ENCODE measurements at places on chromosomes 16 and 17.

GRCh38 chr17:55453839-55454557 is 32.4 kb upstream of the MMD start:
- no peak for DNase-seq

DNA sequence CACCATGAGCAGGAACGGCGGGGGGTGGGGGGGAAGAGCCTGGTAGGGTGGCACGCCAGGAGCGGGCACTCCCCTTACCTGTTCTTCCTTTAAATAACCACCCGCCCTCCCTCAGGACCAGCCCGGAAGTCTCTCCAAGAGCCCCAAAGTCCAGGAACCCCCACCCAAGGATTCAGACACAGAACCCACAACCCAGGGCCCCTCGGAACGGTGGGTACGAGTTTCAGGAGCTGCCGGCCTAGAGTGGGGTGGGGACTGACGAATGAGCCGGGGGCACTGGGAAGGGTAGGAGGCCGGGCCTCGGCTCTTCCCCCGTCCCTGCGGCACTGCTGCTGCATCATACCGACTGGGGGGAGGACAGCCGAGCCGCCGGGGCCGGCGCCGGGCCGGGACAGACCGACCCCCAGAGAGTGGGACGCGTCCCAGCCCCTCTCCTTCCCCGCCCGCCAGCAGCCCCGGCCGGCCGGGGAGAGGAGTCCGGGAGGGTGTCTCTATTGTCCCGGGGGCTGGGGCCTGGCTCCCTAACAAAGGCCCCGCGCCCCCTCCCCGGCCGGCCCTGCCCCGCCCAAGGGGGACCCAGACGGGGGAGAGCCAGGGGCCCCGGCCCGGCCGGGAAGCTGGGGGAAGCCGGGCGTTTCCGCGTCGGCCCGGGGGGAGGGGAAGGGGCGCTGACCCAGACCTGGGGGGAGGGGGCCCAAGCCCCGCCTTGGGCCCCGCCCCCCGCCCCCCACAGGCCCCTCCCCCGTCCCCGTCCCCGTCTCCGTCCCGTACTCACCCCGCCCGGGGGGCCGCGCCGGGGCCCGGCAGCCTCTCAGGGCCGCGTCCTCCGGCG is 747 bp downstream of the ATXN7L3 start:
- DNase-seq: peak; percentile 63

DNA sequence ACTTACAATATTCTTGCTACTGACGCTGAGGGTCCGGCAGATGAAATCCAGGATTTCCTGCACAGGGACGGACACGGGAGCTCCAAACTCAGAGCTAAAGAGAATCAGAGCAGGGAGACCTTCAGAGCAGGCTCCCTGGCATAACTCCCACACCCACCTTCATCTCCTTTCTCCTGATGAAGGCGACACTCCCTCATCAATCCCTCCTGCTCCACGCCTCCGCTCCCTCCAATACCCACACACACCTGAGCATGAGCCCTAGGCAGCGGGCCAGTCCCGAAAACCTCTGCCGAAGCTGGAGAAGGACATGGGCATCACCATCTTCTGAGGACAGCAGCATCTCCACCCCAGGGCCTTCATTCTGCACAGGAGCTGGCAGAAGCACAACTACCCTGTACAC is 28.1 kb downstream of the PELP1 start:
- DNase-seq: no peak

GRCh38 chr16:29820730-29821642 is 724 bp downstream of the MVP start:
- peak; percentile 39 for DNase-seq

DNA sequence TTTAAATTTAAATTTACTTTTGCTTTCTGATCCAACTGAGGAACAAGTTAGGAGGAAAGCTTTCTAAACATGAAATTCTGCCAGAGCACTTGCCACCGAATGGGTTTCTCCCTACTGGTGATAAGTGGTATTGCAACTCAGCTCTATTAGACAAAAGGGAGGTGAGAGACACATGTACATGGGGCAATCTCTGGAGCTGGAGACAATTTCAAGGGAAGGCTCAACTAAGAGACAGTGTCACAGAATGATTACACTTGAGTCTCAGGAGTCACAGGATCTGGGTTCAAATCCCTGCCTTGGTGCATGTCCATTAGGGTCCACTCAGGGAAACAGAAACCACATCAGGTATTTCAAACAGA is 37.4 kb downstream of the SOCS1 start:
- no peak for DNase-seq

DNA sequence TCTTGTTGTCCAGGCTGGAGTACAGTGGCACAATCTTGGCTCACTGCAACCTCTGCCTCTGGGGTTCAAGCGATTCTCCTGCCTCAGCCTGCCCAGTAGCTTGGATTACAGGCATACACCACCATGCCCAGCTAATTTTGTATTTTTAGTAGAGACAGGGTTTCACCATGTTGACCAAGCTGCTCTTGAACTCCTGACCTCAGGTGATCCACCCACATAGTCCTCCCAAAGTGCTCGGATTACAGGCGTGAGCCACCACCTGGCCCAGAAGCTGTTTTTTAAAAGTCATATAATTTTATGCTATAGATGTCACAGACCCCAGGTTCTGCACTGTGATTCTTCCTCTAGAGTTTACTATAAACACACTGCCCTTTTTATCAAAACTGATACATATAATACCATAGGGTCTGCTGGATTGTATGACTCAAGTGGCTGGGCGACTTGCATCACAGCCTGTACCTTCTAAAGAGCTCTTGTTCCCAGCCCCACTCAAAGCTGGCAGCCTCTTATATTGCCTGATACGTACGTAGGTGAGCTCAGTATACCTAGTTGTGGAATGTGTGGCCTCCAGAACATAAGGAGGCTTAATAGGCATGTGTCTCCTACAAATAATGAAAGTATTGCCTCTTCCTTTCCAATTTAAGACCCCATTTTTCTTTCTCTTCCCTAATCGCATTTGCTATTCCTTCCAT is 295.8 kb downstream of the ZFHX3 start:
- no peak for DNase-seq

GRCh38 chr16:1781758-1782407 is 488 bp downstream of the SPSB3 start:
- DNase-seq: no peak

- no peak for DNase-seq
These were observed 37.1 kb upstream of the COX10 start for GRCh38 chr17:14032234-14032633.

DNA sequence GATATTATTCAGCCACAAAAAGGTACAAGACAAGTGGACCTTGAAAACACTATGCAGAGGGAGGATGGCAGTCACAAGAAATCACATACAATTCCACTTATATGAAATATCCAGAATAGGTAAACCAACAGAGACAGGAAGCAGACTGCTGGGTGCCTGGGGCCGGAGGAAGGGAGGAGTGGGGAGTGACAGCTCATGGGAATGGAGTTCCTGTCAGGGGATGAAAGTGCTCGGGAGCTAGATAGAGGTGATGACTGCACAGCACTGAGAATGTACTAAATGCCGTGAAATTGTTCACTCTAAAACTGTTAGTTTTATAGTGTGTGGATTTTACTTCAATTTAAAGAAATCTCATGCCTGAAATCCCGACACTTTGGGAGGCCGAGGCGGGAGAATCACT is 74.2 kb upstream of the MED9 start:
- no peak for DNase-seq

GRCh38 chr16:71421911-71422310 is 19.9 kb downstream of the TLE7 start:
- peak; percentile 15 for DNase-seq

GRCh38 chr17:8469964-8470363 is 34.3 kb downstream of the NDEL1 start:
- DNase-seq: no peak

- no peak for DNase-seq
These were observed 44.6 kb downstream of the STH start for GRCh38 chr17:46043606-46044005.

DNA sequence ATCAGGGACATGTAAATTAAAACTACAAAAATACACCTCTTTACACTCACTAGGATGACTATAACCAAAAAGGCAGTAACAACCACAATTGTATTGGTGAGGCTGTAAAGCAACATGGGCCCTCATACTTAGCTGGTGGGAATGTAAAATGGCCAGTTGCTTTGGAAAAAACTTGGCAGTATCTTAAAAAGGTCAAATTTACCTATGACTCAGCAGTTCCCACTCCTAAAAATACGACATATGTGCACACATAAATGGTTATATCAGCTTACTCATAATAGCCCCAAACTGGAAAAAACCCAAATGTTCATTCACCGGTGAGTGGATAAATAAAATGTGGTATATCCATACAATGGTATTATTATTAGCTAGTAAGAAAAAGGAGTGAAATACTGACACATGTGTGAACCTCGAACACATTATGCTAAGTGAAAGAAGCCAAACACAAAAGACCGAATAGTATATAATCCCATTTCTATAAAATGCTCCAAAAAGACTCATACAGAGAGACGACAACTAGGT is 391.4 kb downstream of the NPIPA8 start:
- DNase-seq: no peak

DNA sequence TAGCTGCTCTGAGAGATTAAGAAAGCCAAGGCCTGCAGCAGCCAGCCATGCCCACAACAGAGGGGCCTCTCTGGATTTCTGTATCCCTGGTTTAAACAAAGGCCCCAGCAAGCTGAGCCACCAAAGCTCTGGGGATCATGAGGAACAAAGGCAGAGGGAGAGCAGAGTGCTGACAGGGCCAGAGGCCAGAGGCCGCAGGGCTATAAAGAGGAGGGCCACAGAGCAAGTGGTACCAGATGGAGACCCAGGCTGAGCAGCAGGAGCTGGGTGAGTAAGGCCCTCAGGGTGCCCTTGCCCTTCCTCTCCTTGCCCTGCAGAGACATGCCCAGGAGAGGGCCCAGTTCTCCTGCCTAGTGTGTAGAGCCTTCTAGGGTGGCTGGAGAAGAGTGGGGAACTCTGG is at the start of gene CRYBA1:
CRYBA1 (plus strand) TSS at position 232 of the 400 bp plus-strand sequence; CDS start at position 237, 5 bp downstream.
- DNase-seq: no peak

DNA sequence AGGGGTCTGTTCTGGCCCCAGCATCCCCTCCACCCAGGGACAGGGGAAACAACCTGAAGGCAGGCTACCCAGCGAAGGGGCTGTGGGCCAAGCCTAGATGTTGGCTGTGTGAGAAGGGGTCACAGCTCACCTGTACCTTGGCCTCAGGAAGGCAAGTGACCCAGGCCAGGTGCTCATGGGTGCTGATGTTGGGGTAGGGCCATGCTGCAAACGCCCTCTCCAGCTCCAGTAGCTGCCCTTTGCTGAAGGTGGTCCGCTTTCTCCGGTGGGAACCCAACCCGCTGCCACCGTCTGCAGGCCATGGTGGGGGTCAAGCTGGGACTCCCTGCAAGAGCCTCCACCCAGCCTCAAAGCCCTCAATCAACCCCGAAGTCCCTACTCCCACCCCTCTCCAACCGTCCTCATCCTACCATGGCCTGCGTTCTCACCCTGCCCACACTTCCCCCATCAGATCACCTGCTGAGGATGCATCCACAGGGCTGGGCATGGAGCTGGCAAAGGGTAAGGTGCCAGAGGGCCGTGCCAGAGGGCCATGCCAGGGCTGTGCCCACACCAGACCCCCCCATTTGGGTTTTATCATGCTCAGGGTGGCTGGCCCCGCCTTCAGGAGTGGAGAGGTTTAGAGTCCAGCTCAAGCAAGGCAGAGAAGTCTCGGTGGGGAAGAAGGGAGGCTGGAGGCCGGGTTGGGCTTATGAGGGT is at the start of gene SEBOX:
SEBOX (minus strand) TSS at position 535 of the 699 bp plus-strand sequence; CDS start at position 487, 48 bp downstream.
- DNase-seq: no peak

DNA sequence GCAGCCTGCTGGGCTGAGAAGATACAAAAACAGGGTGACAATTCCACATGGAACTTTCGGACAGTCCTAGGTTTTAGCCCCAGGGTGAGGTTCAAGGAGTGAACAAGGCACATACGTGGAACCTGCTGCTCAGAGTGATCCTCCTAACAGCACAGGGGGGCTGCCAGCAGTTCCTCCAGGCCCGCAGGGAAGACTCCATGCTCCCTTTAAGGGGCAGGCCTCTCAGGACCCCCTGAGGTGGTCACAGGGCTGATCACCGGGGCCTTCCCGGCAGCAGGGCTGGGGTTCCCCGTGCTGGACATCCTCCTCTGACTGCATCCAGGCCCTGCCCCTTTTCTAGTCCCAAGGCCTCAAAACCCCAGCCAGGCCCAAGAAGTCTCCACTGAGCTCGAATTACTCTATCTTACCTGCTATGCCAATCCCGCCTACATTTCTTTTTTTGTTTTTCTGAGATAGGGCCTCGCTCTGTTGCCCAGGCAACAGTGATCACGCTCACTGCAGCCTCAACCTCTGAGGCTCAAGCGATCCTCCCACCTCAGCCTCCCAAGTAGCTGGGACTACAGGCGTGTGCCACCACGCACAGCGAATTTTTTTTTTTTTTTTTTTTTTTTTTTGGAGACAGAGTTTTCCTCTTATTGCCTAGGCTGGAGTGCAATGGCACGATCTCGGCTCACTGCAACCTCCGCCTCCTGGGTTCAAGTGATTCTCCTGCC is 10.4 kb downstream of the CANT1 start:
- DNase-seq: no peak

DNA sequence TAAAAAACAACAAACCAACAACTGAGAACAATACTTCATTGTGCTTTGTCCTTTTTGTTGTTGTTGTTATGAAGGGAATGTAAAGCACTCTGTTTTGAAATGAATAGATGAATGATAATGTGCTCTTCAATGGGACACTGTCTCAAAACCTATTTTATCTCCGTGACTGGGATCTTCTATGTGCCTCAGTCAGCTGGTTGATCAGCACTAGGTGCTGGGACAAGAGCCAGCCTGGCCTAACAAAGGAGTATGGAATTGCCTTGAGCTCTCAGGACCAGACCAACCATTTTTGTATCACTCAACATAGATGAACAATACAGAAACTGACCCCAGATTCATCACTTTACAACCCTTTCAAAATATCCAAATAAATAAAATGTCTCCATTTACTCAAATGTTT is 440.2 kb downstream of the KCNJ2 start:
- no peak for DNase-seq

GRCh38 chr17:48472411-48473281 is 42.6 kb upstream of the SKAP1 start:
- no peak for DNase-seq

DNA sequence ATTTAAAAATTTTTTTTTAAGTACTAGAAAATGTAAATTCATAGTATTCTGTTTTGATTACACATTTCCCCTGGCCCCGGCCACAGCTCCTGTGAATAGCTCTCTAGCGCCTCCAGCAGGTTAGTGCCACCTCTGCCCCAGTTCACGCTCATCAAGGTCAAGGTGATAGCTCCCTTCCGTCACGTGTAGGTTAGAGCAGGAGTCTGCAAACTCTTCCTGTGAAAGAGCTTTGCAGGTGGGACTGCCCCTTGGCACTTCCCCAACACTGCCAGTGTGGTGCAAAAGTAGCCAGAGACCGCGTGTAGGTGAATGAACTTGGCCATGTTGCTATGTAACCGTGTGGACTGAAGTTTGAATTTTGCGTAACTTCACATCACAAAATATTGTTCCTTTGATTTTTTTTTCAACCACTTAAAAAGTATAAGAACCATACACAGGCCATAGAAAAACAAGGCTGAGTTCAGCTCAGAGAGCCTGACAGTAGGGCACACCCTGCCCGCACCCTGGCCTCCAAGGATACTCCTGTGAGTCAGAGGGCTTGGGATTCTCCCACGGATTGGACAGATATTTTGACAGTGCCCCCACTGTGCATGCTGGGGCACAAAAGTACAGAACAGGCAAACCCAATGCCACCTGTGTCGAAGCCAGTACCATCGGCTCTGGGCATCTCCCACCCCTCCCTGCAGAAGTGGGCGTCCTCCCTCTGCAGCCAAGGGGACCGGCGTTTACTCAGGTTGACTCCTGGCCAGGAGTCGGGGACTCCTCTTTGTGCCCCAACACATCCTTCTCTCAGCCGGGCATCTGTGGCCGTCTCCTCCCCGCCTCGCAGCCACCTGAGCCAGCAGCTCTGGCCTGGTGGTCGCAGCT is 92.0 kb upstream of the CHMP6 start:
- peak; percentile 77 for DNase-seq

- no peak for DNase-seq
These were observed at the start of gene TMEM114 for GRCh38 chr16:8589900-8590688. Gene TMEM114 (minus strand): TSS chr16:8590511. CDS start chr16:8589838, 673 bp downstream.

All from stimulated activated CD4-positive, alpha-beta T cell treated with anti-CD3 and anti-CD28 coated beads, Interleukin-12 subunit alpha, Interleukin-12 subunit beta, amount 100 ng/mL, for 4 hours (primary cell).